ENCODE measurements at places on chromosomes 16 and 17.

GRCh38 chr16:4136229-4136813, 20.1 kb upstream of the ADCY9 start:
- DNase-seq: no peak

GRCh38 chr16:58022601-58023371, 2.8 kb upstream of the MMP15 start:
- no peak for DNase-seq

DNA sequence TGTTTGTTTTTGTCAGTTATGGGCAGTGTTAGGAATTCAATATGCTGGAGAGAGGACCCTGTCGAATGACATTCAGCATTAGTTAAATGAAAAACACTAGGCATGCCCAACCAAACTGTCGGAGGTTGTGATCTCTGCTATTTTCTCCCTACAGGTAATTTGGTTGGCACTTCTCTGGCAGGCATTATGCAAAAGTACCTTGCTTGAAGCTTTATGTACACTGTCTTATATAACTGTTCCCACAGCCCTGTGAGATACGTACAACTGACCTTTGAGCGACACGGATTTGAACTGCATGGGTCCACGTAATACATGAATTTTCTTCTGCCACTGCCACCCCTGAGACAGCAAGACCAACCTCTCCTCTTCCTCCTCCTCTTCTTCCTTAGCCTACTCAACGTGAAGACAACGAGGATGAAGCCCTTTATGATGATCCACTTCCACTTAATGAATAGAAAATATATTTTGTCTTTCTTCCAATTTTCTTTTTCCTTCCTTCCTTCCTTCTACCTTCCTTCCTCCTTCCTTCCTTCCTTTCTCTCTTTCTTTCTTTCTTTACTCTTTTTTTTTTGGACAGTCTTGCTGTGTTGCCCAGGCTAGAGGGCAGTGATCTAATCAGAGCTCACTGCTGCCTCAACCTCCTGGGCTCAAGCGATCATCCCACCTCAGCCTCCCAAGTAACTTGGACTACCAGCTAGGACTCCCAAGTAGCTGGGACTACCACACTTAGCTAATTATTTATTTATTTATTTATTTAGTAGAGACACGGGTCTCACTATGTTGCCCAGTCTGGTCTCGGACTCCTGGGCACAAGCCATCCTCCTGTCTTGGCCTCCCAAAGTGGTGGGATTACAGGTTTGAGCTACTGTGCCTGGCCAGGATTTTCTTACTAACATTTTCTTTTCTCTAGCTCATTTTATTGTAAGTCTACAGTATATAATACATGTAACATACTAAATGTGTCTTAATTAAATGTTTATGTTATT, 77.3 kb downstream of the WIPI1 start:
- DNase-seq: no peak

DNA sequence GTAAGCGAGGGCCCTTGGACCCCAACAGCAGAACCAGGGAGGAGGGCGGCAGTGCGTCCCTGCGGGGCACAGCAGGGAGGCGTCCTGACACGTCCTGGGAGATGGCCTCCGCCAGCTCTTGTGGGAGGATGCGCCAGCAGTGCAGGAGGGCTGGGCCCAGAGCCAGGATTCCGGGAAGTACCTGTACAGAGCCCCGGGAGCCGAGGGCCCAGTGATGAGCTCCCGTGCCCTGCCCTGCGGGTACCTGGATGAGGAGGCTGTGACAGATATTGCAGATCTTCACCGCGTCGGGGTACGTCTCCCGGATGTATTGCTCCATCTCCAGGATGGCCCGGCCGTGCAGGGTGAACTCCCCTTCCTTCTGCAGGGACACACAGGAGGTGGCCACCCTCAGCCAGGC, 23.1 kb downstream of the KDM8 start:
- DNase-seq: no peak

DNA sequence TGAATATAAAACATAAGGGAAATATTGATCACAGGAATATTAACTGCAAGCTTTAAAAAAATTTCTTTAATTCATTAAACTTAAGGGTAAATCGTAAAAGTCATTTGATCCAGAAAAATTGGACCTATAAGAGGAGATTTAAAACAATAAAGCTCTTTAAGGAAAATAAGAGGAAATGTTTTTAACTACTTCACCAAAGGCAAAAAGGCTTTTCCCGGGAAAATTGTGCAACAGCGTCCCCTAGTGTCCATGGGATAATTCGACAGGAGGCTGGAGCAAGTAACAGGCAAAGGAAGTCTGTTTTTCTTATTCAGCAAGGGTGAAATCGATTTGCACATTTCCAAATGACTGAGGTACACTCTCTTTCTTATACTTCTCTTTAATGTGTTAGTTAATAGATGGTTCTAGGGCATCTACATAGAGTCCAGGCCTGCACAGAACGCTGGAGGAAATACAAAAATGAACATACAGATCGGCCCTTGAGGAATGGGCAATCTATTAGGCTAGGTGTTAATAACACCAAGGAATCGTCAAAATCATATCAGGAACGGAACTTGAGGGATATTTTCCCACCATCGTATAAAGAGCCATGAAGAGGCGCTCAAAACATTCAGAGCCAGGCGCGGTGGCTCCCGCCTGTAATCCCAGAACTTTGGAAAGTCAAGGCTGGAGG, 61.4 kb downstream of the ZNF18 start:
- DNase-seq: peak; percentile 15

- no peak for DNase-seq
Measured at GRCh38 chr16:85395207-85395912, 217.8 kb upstream of the GSE1 start.

DNA sequence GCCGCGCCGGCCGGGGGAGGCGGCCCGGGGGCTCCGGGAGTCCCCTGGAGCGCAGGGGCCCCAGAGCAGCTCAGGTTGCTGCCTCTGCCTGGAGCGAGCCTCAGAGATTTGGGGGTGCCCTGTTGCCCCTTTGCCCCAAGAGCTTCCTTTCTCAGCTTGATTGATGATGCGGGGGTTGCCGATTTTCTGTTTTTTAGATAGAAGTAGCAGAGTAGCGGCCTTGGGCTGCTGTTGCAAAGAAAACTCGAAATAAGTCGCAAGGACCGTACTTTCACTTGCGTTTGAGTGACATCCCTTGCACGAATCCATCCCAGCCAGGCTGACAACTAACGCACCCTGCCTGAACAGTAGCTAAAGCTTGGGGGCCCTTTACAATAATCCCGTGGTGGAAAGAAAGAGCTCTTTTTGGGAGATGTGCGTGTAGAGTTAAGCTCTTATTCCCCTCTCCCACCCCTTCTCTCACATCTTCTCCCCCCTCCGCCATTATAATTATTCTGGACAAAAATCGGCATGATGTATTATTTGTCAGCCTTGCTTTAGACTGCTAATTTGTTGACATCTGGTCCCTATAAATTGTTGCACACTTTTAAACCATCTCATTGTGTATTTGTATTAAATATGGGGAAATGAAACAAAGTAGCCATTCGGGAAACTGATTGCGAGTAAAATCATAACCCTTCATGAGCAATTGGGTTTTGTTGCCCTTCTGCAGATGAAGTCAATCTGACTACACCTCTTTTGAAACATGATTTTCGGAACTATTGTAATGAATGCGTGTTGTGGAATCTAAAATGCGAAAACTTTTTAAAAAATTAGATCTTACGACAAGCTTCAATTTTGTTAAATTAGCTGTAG, 873 bp downstream of the USP10 start:
- DNase-seq: no peak

GRCh38 chr17:17183744-17184143, 22.4 kb downstream of the PLD6 start:
- no peak for DNase-seq

DNA sequence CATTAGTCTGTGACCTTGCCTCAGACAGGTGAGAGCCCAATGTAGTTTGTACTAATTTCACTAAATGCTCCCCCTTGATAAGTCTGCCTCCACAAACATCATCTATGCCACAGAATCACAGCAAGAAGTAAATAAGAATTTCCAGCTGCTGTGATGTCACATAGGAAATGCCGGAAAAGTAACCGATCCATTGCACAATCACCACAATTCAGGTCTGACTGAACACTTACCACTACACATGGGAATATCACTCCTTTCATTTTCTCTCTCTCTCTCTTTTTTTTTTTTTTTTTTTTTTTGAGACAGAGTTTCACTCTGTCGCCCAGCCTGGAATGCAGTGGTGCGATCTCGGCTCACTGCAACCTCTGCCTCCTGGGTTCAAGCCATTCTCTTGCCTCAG, 79.0 kb upstream of the CDH11 start:
- DNase-seq: no peak

DNA sequence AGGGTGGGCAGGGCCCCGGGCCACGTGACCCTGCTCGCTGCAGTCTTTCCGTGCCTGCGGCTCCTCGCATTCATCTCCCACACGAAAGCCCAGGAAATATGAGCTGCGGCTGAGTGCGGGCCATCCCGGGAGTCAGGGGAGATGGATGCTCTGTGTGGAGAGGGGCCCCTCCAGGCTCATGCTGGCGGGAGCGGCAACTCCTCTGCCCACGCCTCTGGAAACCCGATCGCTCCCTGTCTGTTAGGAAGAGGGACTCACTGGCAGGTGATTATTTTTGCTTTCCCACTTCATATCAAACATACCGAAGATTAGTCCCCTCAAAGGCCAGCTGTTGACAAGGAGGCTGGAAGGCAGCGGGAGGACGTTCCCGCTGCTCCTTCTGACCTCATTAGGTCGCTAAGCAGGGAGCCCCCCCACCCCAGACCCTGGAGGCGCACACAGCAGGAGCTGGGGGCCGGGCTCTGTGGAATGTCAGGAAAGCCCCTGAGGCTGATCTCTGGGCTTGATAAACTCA, 228.5 kb downstream of the FOXL1 start:
- DNase-seq: no peak
